ENCODE measurements at places on chromosomes 1 and 21. TPM values are rescaled to one million over a fixed set of nuclear protein-coding genes. Genes with fewer than 3 reads are reported as not detected.

ANGPTL3 gene
- total RNA-seq, result under 0.01 TPM

TMEM9 gene
- total RNA-seq, result 24.0 TPM

- DNase-seq, result peak; percentile 43
These were observed 41.6 kb upstream of the MROH9 start for GRCh38 chr1:170893655-170894297.

DNA sequence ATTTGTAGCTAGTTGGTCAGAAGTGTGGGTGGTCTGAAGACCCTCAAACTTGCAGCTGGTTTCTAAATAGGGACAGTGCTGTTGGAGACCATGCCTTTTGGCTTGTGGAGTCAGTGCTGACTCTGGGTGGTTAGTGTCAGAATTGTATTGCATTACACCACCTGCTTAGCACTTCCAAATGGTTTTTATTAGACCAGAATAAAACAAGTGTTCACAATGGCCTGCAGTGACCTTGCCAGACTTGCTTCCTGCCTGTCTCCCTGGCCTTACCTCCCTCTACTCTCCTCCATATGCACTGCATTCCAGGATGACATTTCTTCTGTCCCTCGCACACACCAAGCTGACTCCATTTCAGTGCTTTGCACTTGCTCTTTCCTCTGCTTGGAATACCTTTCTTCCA, 72.7 kb upstream of the CNIH3 start:
- DNase-seq, result no peak

KLHDC9 gene
- total RNA-seq, result 1.8 TPM

AQP10 gene
- total RNA-seq, result not detected

PIGM gene
- 7.7 TPM for total RNA-seq

DNA sequence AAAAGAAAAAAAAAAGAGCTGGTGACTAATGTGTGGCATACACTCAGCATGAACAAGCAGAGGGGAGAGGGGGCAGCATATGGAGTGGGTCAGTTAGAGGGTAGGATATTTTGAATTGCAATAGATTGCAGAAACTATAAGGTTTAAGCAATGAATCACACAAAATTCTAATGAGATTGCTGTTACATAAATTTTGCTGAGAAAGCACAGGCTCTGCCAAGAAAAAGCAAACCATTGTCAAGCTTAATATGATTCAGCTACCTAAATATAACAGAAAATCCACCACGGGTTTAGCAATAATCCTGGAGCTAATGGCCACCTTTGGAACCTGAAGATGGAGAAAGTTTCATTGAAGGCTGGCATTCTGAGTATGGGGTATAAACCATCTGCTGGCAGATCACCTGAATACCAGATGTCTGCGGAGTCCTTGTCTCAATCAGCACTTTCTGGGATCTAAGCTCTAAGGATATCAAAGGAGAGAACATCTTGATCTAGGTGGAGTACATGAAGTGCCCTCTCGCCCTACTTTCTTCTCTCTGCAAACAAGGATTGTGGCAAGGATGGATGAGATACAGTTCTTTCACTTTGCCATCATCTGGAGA, 30.3 kb upstream of the ANGPTL7 start:
- peak; percentile 97 for DNase-seq

- DNase-seq, result no peak
These were observed 123.1 kb upstream of the RUNX1 start for GRCh38 chr21:35172231-35172630.

- peak; percentile 60 for DNase-seq
These were observed 30.7 kb upstream of the IL20 start for GRCh38 chr1:206834711-206835110.

RHOU gene
- 4.2 TPM for total RNA-seq

DNA sequence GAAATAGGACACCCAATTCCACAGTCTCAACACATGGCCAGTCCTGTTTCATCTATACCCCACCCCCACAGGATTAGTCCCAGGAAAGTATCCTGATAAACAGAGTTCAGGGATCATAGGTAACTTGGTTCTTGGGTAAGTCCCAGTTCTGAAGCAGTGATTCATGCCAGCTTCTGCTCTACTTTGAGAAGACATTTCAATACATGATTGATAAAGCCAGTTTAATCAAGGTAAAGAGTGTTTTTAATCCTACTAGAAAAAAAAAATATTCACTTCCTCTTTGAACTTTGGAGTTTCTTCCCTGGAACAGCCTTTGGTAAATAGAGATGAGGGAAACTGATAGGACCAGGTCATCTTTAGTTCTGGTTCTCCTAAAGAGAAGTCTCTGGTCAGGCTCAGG, 142.4 kb downstream of the TLR5 start:
- no peak for DNase-seq

GRCh38 chr1:204478172-204478899, 16.3 kb downstream of the PIK3C2B start:
- DNase-seq, result no peak

DNA sequence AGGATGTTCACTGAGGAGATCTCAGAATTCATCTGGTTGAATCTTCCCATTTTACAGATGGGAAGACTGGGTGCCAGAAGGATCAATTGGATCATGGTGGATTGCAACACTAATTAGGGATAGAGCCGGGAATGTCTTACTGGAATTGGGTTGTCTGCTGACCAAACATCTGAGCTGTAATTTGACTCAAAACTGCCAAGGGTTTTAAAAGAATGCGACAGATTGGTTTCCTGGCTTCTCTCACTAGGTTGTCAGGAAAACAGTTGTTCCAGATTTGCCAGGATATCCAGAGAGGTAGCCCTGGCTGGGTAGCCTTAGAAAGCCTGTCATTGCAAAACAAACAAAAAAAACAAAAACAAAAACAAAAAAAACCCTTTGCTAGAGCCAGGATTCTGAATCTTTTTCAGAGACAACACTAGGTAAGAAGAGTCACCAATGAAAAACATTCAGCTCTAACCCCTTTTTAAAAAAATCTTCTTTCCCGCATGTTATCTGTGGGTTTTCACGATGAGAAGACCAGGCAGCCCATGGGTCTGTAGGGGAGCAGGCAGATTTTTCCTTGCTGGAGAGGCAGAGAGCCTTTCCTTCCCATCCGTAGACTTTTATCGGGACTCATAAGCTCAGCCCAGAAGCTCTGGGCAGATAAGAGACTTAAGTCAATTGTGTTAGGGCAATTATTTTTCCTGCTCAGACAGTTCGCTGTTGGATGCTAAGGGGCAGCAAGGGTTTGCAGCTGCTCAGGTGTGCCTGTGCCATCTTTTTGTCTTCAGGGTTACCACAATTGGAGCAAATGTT, 418.9 kb downstream of the PRDM2 start:
- no peak for DNase-seq

TEDDM1 gene
- total RNA-seq, result not detected

GRCh38 chr21:14603202-14603601, 57.1 kb upstream of the SAMSN1 start:
- DNase-seq, result peak; percentile 80

DNA sequence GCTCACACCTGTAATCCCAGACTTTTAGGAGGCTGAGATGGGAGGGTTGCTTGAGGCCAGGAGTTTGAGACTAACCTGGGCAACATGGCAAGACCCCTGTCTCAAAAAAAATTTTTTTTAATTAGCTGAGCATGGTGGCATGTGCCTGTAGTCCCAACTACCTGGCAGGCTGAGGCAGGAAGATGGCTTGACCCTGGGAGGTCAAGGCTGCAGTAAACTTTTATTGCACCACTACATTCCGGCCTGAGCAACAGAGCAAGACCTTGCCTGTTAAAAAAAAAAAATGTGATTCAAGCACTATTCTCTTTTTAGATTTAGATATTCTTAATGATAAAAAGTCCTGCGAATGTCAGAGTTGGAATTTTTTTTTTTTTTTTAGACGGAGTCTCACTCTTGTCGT, 102.5 kb upstream of the L1TD1 start:
- DNase-seq, result no peak

TMEM240 gene
- 3.6 TPM for total RNA-seq

KRTAP13-2 gene
- not detected for total RNA-seq

- DNase-seq, result no peak
These were observed 2.5 kb downstream of the KRTAP10-11 start for GRCh38 chr21:44648557-44649311.

GRCh38 chr1:230827081-230827681, 41.1 kb downstream of the C1orf198 start:
- DNase-seq, result peak; percentile 49

- no peak for DNase-seq
These were observed 10.8 kb downstream of the PLA2G2D start for GRCh38 chr1:20108366-20109123.

DNA sequence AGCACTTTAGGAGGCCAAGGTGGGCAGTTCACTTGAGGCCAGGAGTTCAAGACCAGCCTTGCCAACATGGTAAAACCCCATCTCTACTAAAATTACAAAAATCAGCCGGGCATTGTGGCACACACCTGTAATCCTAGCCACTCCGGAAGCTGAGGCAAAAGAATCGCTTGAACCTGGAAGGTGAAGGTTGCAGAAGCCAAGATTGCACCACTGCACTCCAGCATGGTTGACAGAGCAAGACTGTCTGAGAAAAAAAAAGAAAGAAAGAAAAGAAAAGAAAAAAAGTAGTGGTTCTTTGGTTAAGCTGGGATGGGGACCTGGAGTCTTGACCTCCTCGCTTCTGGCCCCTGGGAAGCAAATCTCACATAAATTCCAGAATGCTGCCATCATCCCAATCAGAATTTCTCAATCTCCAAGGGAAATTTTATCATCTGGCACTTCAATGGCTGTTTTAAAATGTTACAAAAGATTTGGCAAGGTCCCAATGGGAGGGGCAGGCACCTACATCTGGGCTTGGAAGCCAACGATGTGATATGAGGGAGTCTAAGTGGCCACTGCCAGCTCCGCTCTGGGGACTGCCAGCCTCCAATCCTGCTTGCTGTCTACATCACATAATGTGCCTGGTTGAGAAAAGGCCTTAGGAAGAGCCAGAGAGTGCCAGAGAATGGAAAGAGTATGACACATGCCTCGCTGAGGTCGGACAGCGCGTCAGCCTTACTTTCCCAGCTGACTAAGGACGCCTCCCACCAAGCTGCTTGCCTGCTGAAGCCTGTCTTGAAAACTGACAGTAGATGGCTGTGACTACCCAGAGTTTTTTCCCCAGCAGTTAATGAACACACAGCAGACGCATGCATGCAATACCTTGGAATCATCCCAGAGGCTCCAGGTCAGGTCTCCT, 42.1 kb upstream of the SRP9 start:
- peak; percentile 98 for DNase-seq

DNA sequence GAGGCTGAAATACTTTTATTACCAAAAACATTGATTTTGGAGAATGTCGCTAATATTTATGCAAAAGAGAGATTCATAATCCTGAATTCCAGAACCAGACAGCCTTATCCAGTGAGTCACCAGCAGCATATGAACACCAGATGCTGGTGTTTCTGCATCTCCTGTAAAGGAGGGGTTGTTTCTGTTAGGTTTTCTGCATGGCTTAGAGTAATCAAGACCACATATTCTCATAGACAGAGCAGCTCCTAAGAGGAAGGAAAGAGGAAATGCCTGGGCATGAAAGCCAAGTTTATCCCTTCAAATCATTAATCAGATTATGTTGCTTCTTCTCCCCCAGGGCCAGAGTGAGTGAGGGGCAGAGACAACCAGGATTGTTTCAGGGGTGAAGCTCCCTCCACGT, 86.2 kb downstream of the NGF start:
- peak; percentile 94 for DNase-seq

GRCh38 chr1:38087676-38088075, 41.1 kb upstream of the POU3F1 start:
- DNase-seq, result no peak

DNA sequence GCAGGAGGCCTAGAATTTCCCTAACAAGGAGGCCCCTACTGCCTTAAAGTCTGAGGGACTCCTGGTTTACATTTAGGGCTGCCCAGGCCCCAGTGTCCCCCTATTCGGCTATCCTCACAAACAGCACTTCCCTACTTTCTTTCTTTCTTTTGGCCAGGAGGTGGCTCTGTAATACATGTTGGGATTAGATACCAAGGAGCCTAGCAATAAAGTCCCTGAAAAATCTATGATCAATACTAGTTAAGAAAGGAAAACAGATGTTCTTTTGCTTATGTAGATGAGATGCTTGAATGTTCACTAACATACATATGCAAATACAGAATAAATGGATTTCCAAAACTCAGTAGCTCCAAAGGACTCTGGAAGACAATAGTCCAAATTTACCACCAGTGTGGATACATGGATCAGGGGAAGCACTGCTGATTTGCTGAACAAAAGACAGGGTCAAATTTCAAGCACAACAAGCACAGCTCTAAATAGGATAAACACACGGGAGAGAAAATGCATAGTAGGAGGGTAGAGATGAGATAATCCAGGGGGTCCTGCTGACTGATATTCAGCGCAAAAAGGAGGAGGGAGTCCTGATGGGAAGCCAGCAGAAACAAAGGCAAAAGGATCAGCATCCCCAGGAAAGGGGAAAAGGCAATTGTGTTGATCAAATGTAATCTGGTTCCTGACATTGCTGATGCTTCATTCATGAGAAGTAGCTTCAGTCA, 240.0 kb downstream of the NUF2 start:
- peak; percentile 54 for DNase-seq

CNR2 gene
- under 0.01 TPM for total RNA-seq

SPRR2E gene
- not detected for total RNA-seq

GRCh38 chr1:26556111-26556510, 26.6 kb downstream of the RPS6KA1 start:
- DNase-seq, result no peak

DNA sequence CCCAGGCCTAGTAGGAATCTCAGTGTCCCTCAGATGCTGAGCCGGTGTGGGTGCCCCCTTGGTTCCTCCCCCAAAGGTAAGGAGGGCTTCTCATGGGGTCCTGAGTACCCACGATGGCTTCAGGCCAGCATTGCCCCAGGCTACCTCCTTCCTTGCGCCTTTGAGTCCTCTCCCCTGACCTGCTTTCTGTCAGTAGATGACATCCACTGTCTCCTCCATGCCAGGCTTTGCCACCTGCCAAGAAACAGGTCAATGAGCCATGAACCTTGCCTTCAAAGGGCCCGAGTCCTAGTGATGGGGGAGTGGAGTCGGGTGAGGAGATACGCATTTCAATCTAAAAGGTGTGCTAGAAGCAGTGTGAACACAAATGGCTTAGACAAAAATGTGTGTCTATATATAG, 15.6 kb downstream of the WNT4 start:
- DNase-seq, result no peak

SPRR1B gene
- total RNA-seq, result not detected

SMYD2 gene
- total RNA-seq, result 26.9 TPM

KMO gene
- total RNA-seq, result not detected

DNA sequence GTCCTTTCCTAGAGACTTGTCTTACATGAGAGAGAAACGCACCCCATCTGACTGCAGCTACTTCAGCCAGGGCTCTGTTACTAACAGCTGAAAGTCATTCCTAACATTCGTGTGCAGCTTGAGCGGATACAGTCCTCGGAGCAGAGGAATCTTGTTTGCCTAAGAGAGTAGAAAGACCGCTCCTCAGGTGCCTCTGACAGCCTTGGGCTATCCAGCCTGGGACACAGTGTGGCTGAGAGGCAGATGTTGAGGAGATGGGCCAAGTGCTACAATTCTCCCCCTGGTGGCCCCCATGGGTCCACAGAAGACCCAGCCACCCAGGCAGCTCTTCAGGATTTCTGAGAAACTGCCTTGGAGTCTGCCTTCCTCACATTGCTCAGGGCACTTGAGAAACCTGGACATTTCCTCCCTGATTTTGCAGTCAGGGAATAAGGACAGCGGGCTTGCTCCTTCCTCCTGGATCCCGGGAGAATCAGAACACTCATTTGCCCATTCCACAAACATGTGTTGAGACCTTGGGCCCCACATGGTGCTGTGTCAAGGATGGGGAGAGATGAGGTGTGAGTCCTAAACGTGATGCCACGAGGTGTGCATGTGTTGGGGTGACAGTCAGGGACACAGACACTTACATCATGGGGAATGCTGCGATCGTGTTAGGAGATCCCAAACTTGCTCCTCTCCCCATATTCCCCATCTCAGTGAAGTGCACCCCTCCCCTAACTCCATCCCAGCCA, 13.1 kb downstream of the TRIM62 start:
- no peak for DNase-seq

TAL1 gene
- 0.08 TPM for total RNA-seq

- DNase-seq, result no peak
These were observed 30.2 kb downstream of the RASAL2 start for GRCh38 chr1:178124115-178124514.

Measured in fibroblast of the aortic adventitia (primary cell).